ENCODE measurements at places on chromosomes 4 and X. TPM values are rescaled to one million over a fixed set of nuclear protein-coding genes. Genes with fewer than 3 reads are reported as not detected.

DNA sequence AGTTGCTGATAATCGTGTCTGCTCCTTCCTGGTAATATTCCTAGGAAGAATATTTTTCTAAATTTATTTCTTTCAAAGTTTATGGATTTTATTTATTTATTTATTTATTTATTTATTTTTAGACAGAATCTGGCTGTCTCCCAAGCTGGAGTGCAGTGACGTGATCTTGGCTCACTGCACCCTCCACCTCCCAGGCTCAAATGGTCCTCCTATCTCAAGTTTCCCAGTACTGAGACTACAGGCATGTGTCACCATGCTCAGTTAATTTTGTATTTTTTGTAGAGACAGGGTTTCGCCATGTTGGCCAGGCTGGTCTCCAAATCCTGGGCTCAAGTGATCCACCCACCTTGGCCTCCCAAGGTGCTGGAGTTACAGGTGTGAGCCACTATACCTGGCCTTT lies 48.9 kb downstream of the PDLIM5 start:
- H3K27ac ChIP-seq: no peak overlapping the region
- no peaks in the 10 kb centered on the region for H3K27me3 ChIP-seq
- H3K4me1 ChIP-seq: no peaks in the 10 kb centered on the region
- DNase-seq: no peak
- H3K4me3 ChIP-seq: no peak overlapping the region

DNA sequence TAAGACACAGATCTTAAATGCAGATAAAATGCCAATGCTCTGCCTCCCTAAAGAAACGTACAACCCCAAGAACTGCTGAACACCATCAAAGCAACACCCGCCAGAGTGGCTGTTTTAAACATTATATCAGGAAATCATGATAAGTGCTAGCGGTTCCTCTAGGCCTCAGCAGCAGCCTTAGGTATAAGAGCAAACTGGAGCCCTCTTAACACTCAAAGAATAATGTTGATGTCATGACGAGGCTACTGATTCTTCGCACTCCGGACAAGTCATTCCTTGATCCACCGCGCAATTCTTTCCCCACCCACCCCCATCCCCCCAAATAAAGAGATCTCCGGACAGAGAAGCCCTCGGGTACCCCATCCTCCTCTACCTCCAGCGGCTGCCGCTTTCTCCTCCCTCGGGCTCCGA lies 507 bp downstream of the LIN54 start:
- peak overlapping the region; percentile 94 for H3K27ac ChIP-seq
- H3K36me3 ChIP-seq: no peaks in the 10 kb centered on the region
- H3K27me3 ChIP-seq: no peaks in the 10 kb centered on the region
- H3K4me3 ChIP-seq: peak overlapping the region; percentile 75

Gene TLR6
- total RNA-seq: 1.6 TPM

Gene RENBP
- 11.4 TPM for total RNA-seq

DNA sequence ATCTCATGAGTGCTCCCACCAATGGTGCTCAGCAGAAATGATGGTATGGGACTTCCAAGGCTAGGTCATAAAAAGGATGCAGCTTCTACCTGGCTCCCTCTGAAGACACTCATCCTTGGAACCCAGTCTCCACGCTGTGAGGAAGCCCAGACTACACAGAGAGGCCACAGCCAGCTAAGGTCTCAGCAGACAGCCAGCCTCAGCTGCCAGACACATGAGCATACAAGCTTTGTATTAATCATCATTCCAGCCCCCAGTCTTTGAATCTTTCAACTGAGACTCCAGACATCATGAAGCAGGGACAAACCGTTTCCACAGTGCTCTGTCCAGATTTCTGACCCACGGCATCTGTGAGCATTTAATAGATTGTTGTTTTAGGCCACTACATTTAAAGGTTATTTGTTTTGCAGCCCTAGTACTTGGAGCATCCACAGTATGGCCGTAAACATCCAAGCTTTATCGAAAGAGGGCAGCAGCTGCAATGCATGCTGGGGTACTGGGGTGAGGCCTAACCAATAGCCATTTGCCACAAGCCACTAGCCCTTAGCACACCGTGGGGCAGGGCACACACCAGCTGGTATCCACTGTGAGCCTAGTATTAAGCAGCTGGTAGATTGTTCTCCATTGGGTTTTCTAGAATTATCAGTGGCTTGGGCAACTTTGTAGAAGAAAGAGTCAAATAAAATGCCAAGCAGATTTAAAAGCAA lies 449.1 kb downstream of the BCOR start:
- H3K27me3 ChIP-seq: no peaks in the 10 kb centered on the region
- H3K36me3 ChIP-seq: no peaks in the 10 kb centered on the region
- no peak for DNase-seq

DNA sequence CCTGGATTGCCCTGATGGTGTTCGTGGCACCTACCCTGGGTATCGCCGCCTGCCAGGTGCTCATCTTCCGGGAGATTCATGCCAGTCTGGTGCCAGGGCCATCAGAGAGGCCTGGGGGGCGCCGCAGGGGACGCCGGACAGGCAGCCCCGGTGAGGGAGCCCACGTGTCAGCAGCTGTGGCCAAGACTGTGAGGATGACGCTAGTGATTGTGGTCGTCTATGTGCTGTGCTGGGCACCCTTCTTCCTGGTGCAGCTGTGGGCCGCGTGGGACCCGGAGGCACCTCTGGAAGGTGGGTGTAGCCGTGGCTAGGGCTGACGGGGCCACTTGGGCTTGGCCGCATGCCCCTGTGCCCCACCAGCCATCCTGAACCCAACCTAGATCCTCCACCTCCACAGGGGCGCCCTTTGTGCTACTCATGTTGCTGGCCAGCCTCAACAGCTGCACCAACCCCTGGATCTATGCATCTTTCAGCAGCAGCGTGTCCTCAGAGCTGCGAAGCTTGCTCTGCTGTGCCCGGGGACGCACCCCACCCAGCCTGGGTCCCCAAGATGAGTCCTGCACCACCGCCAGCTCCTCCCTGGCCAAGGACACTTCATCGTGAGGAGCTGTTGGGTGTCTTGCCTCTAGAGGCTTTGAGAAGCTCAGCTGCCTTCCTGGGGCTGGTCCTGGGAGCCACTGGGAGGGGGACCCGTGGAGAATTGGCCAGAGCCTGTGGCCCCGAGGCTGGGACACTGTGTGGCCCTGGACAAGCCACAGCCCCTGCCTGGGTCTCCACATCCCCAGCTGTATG lies 1.8 kb downstream of the AVPR2 start:
- no peak overlapping the region for H3K27ac ChIP-seq
- H3K4me1 ChIP-seq: peaks cover 8% of the 10 kb centered on the region
- no peaks in the 10 kb centered on the region for H3K36me3 ChIP-seq
- no peak for DNase-seq
- no peaks in the 10 kb centered on the region for H3K27me3 ChIP-seq
- H3K4me3 ChIP-seq: no peak overlapping the region

GRCh38 chr4:160233141-160233540 lies 1130.3 kb downstream of the RAPGEF2 start:
- H3K4me1 ChIP-seq: no peaks in the 10 kb centered on the region
- H3K36me3 ChIP-seq: no peaks in the 10 kb centered on the region
- H3K4me3 ChIP-seq: no peak overlapping the region
- no peak for DNase-seq
- H3K27ac ChIP-seq: no peak overlapping the region

GRCh38 chrX:87063642-87064041 lies 454.0 kb upstream of the KLHL4 start:
- H3K27ac ChIP-seq: no peak overlapping the region
- no peaks in the 10 kb centered on the region for H3K27me3 ChIP-seq
- H3K4me3 ChIP-seq: no peak overlapping the region

- no peaks in the 10 kb centered on the region for H3K36me3 ChIP-seq
- DNase-seq: no peak
- no peak overlapping the region for H3K27ac ChIP-seq
- H3K4me1 ChIP-seq: no peaks in the 10 kb centered on the region
Measured at GRCh38 chr4:182318256-182318655, 75.1 kb downstream of the TENM3 start.

Data from Peyer's patch (tissue), 4 donors.